ENCODE measurements at places on chromosomes 6 and 20. TPM values are rescaled to one million over a fixed set of nuclear protein-coding genes. Genes with fewer than 3 reads are reported as not detected.
A peak's percentile ranks its signal among the peaks of the same experiment; 100 is the strongest.

The CRIP3 gene
- polyA plus RNA-seq: 1.8 TPM

DNA sequence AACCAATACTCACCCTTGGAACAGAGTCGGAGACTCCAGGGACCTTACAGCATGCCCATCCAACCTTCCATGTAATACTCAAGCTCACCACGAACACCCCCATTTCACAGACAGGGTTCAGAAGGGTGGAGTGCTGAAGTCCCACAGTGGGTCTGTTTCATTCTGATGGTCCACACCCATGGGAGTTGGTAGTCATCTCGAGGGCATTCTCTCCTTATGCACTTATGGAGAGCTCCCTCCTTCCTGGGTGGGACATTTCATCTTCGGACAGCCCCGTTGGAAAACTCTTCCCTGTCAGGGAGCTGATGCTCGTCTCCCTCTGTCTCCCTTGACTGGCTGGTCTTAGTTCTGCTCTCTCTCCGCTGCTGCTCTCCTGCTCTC is 38.9 kb downstream of the COX4I2 start:
- peak; percentile 14 for DNase-seq

DNA sequence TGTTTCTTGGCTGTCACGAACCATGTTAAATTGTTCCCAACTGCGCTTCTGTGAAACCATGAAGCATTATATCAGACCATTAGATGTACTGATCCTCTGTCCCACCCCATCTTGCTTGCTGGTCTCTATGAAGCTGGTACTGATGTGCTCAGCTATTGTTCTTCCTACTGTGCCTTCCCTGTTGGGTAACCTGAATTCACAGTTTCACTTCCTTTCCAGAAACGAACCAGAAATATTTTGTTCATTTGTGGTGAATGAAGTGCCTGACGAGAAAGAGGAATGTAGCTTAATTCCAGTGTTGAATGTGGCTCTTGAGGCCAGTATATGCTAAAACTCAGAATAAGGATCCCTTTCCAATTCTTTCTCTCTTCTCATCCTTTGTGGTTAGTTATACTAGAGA is 58.1 kb upstream of the SNAP91 start:
- no peak for DNase-seq

- peak; percentile 52 for DNase-seq
These were observed 89.0 kb downstream of the SLX4IP start for GRCh38 chr20:10524034-10524476.

DNA sequence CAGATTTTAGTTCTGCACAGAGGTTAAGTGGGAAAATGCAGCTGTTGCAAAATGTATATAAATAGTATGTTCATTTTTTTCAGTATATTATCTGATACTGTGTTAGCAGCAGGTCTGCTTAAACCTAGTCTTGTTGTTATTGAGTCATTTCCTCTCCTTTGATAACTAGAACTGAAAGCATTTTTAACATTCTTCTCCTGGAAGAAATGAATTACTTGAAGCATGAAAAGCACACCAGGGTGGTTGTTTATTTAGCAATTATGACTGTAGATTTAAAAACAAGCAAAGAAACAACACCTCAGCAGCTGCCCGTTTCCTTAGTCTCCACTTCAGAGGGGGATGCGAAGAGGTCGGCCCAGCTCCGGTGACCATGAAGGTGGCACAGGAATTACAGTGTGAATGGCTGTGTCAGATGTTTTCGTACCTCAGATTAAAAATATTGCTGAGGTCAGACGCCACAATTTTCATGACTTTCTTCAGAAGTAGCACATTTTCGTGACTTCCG is 53.5 kb downstream of the GOPC start:
- DNase-seq: no peak

The ADTRP gene
- polyA plus RNA-seq: 7.4 TPM

The RBBP8NL gene
- 1.6 TPM for polyA plus RNA-seq

The CD93 gene
- polyA plus RNA-seq: 5.7 TPM

The GPR6 gene
- not detected for polyA plus RNA-seq

GRCh38 chr6:112636650-112637262 is 289.6 kb downstream of the RFPL4B start:
- DNase-seq: no peak

GRCh38 chr6:15063253-15063853 is 182.5 kb upstream of the JARID2 start:
- DNase-seq: no peak

DNA sequence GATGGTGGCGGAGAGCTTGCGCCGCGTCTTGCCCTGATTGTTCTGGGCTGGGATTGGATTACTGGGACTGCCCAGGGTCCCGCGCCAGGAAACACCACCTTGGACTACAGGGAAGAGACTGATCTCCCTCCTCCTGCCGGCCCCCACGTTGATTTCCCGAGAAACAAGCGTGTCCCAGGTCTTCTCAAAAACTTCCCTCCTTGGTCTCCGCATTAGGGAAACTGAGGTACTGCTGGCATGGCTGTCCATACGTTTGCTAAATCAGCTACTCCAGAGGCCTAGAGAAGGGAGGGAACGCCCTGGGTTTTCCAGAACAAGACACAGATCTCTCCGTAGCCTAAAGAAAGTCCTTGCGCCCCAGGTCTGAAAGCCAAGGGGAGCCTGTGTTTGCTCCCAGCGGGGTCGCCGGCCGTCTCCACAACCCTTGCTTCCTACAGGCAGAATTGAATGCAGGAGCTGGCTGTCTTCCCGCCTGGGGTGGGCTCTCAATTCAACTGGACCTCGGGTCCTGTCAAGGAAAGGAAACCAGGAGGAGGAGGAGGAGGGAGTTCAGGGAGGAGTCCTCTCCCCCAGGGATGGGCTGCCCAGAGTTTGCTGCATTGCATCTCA is 29.2 kb downstream of the TFAP2A start:
- DNase-seq: no peak

DNA sequence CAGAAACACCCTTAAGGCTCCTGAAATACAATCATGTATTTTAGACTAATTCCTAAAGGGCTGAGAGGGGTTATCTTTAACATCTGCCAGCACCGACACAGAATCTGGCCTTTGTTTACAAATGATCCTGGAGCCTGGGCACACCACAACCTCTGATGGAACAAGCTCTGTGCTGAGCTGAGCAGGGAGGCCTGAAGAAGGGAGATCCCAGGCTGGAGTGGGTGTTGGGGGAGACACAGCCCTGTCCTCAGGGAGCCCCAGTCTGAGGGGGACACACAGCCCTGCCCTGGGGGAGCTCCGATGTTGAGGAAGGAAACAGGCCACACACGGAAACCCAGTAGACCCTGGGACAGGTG is 130.5 kb downstream of the VEGFA start:
- DNase-seq: no peak

DNA sequence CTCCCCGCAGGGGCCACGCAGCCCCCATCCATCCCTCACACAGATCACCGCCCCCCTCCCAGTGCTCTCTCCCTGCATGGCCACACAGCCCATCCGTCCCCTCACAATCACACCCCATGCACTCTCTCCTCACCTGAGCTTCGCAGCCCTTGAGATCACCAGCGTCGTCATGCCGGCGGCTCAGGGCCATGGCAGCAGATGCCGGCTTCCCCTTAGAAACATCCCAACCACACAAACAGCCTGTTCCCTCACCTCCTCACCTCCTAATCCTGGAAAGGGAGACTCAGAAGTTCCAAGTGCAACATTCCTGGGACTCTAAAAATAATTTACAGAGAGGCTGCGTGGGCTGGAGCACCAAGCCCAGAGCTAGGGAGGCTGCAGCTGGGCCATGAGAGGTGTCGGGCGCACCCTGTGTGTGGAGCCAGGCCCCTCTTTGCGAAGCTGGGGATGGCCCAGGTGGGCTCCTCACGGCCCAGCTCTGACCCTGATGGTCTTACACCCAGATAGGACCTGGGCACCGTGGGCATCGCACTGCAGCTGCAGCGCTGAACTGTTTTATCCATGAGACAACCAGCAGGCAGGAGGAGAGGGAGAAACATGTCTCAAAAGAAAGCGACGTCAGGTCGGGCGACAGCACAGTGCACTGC is 125.3 kb downstream of the DLL1 start:
- peak; percentile 84 for DNase-seq

GRCh38 chr20:40717343-40717865 is 28.4 kb upstream of the MAFB start:
- no peak for DNase-seq

GRCh38 chr6:87700397-87701343 is 1.4 kb downstream of the AKIRIN2 start:
- no peak for DNase-seq

DNA sequence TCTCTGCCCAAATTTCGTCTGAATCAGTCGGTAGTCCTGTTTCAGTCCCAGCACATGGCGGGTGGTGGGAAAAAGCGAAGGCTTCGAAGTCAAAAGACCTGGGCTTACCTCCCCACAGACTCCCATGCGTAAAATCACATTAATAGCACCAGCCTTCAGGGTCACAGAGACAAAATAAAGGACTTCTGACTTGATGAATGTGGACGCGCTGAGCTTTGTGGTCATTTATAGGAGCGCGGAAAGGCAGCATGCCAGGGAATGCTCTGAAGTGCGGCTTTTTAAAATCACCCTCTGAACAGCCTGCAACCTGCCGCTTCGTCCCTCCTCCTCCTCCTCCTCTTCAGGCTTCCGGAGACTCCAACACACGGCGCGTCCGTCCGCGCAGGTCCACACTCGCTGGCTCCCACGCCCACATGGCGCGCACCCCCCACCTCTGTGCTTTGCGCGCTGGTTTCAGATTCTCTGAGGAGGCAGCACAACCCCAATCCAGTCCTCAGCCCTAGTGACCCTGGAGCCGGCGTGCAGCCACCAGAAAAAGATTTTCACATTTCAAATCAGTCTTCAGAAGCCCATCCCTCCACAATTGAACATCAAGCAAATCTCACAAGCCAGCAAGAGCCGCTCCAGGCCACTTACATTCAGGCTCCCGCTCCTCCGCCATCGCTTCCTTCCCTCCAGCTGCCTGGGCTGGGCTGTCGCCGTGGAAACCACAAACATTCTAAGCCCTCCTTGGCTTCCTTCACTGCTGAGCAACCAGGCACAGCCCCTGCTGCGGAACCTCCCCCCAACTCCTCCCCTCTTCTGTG is at the start of gene C6orf118:
C6orf118 (minus strand) TSS at position 680 of the 806 bp plus-strand sequence; CDS start at position 661, 19 bp downstream.
- no peak for DNase-seq

DNA sequence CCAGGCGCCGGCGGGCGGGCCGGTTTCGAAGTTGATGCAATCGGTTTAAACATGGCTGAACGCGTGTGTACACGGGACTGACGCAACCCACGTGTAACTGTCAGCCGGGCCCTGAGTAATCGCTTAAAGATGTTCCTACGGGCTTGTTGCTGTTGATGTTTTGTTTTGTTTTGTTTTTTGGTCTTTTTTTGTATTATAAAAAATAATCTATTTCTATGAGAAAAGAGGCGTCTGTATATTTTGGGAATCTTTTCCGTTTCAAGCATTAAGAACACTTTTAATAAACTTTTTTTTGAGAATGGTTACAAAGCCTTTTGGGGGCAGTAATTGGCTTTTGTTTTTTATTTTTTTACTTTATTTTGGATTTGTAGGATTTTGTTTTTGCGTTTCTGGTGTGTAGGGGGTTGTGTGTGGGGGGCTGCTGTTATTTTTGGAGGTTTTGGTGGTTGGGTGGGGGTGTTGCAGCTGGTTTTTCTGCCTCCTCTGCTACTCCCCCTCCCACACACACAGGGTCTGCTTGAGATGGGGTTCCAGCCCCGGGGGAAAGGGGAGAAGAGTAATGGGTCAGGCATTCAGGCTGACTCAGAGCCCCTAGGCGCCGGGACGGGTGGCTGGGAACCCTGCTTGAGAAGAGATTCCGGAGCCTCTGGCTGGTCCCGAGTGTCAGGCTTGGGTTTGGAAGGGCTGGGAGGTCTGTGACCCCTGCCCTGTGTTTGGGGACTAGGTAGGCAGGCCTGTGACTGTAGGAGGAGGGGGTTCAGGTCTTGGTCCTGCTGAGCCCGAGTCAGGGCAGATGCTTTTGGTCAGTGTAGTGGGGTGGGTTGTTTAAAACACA is 2.0 kb downstream of the CEBPB start:
- DNase-seq: peak; percentile 92

DNA sequence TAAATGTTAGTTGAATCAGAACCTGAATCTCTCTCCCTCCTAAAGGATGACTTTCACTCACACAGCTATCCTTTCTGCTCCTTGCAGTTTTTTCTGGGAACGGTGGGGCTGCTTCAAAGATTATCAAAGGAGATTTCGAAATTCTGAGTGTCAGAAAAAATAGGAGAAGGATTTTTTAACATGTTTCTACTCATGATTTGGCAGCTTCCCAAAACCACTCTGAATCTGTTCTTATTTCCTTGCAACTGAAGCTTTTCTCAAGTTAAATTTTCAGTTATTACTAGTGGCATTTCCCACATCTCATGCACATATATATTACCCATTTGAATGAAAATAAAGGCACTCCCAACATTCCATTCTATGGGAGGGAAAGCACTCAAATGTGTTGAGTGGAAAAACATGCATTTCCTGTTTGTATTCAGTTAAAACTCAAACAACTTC is 123.6 kb downstream of the LCA5 start:
- DNase-seq: no peak

DNA sequence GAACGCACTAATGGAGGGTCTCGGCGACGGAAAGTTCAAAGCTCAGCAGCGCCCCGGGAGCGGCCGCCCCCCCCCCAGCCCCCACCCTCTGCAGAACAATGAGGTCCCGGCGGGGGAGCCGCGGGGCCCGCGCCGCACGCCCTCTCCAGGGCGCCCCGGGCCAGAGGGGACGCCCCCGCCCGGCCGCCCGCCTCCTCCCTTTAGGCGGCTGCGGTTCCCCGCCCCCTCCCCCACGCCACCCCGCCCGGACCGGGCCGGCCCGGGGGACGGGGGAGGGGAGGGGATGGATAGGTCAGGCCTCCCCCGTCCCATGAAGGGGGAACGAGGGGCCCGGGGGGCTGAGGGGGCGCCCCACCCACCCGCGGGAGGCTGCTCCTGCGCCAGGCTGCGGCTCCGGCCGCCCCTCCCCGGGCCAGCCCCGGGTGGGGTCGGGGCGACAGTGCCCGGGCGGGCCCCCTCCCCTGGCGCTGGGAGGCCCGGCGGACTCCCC is 1.5 kb downstream of the NOL4L start:
- no peak for DNase-seq

The HCK gene
- polyA plus RNA-seq: 20.7 TPM

GRCh38 chr6:160979061-160979708 is 12.4 kb upstream of the MAP3K4 start:
- no peak for DNase-seq

DNA sequence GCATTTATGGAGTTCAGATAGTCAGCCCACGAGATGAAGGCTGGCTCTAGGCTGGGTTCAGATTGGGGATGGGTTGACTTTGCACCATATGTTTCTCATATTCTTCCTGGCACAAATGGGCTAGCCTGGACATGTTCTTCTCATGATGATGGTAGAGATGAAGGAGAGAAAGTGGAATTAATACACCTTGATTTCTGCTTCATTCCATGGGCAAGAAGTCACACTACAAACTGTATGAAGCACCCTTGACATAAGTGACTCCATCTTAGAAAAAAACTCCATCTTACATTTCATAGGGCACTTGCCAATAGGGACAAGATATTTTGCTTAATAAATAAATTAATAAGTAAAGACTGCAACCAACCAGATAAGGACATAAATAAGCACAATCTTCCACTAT is 12.0 kb upstream of the CD83 start:
- DNase-seq: no peak

The PAK5 gene
- polyA plus RNA-seq: 0.08 TPM

DNA sequence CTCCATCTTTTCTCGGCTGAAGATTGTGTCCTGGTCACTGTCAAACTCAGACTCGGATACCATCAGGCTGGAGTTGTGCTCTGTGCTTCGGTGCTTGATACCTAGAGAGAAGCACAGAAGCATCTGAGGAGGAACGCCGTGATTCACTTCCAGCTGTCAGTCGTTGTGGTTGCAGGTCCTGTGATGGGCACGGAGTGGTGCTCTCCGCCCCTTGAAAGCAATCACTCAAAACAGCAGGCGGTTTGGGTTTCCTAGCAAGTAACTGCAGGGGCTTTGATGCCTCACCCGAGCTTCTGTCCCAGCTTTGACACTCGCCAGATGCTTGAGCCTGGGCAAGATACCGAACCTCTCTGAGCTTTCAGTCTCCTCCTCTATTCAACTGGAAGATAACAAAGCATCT is 52.5 kb downstream of the ALDH5A1 start:
- DNase-seq: no peak

Measured in aorta (tissue), 5 donors.